NCI-H2171 treated with DMSO at 0.1 percent for 48 hours (cell line): ENCODE measurements at places on chromosomes 2 and 18.

- no peak for DNase-seq
These were observed 22.3 kb downstream of the ORC4 start for GRCh38 chr2:147998203-147998602.

DNA sequence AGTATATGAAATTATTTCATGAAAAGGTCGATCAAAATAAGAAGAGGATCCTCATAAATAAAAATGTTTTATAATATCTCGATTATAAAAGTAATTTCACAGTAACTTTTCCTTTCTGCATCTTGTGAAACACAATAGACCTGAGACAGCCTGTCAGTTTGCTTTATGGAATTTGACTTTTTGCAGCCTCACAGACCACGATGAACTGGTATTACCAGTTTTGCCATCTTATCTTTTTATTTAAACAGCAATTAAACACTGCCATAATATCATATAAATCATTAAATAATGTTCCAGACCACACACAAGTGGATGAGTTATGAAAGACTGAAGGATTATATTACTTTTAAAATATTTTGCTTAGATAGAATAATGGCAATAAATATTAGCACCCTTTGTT lies 10.7 kb upstream of the GALNT3 start:
- no peak for DNase-seq

DNA sequence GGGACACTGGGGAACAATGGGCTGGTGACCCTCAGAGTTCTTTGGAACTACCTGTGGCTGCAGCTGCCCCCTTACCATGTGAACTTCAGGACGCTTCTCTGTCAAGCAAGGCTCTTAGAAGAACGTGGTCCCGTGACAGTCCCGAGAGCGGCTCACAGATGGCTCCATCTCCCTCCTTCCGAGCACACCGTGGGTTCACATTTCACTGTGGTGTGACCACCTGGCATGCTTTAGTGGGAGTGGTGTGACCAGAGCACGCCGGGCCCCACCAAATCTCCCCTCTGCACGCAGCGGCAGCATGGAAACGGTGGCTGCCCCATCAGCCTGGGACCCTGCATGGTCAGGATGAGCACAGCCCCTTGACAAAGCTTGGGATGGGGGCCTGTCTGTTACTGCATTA lies 9.7 kb upstream of the TPO start:
- DNase-seq: peak; percentile 73

GRCh38 chr2:10873171-10873570 lies 38.6 kb upstream of the KCNF1 start:
- peak; percentile 20 for DNase-seq
